ENCODE measurements at places on chromosomes 2 and 18.

GRCh38 chr2:73984922-73985307 lies 205 bp downstream of the TET3 start:
- peak; percentile 55 for DNase-seq

- no peak for DNase-seq
Measured at GRCh38 chr2:178225006-178225805, 30.9 kb downstream of the OSBPL6 start.

- no peak for DNase-seq
Measured at GRCh38 chr2:198283146-198283545, 478.8 kb downstream of the PLCL1 start.

DNA sequence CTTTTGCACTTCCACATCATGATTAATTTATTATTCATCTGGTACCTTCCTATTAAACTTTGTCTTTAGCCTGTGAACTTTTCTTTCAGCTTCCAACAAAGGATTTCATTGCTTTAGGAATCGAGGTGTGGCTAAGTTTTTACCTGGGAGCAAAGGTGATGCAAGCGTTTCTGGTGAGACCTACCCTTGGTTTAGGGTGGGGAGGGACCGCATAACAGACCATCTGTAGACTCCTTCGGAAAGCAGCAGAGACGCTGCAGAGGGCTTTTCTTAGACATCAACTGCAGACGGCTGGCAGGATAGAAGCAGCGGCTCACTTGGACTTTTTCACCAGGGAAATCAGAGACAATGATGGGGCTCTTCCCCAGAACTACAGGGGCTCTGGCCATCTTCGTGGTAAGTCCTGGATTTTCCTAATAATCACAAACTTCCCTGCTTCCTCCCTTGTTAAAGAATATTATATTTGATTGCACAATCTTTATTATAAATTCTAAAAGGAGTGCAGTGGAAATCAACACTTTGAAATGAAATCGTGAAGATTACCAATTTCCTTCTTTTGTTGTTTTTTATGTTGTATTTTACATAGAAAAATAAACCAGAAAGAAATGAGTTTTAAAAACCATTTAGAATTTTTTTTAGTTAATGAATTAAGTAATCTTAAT lies at the start of gene DSG3:
Gene DSG3 (plus strand): TSS at position 212 of the 662 bp plus-strand sequence. CDS start 137 bp downstream, at position 349.
- DNase-seq = no peak

GRCh38 chr18:37871561-37871960 lies 306.0 kb upstream of the CELF4 start:
- no peak for DNase-seq

GRCh38 chr2:60498127-60498815 lies 55.2 kb downstream of the BCL11A start:
- no peak for DNase-seq

DNA sequence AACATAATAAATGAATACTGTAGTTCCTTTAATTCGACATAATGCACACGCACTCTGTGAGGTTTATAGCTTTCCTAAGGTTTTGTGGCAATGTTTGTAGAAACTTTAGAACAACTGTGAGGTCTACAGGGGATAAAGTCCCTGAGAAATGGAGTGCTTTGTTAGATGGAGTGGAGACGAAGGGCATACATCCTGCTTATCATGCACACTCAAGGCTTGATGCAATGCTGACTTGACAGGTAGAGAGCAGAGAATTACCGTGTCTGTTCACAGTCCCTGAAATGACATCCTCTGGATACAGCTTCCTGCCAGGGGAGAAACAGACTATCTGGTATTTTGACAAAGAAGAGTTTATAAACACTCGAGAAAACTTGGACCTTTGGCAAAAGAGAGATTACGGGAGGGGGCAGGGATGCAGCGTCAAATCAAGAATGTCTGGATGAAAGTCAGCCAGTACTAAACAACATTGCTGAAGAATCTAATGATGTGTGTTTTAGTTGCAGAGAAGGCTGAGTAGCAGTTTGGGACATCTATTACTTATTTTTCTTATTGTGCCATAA lies 766.9 kb upstream of the ZEB2 start:
- DNase-seq = no peak

GRCh38 chr18:13221869-13222855 lies 3.6 kb downstream of the LDLRAD4 start:
- peak; percentile 83 for DNase-seq

Data from adrenal gland (tissue), 19 donors.